ENCODE measurements at places on chromosomes 6 and 20. TPM values are rescaled to one million over a fixed set of nuclear protein-coding genes. Genes with fewer than 3 reads are reported as not detected.

PHACTR1 gene
- total RNA-seq, result not detected

C6orf163 gene
- total RNA-seq, result 0.17 TPM

FAM217A gene
- not detected for total RNA-seq

TMEM244 gene
- total RNA-seq, result not detected

TFAP2B gene
- not detected for total RNA-seq

OPRM1 gene
- total RNA-seq, result not detected

All from A549 treated with CORT108297 at 1 μM for 4 hours (cell line).